ENCODE measurements at places on chromosomes 5 and 9.

DNA sequence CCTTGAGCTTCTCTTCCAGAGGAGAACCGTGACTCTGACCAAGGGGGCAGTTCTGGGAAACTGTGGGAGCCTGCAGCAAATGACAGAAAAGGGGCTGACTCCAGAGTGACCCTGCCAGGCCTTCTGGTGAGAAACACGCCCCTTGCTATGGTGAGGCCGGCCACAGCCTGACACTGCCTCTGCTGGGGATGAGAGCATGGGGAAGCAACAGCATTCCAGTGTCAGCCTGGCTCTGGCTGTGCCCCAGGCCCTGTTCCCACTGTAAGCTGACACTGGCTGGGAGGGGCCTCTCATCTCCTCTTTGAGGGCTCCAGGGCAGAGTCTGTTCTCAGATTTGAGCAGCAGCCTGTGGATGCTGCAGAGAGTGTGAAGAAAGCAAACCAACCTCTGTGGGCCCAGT lies 180.0 kb upstream of the IL12B start:
- no peak for DNase-seq

DNA sequence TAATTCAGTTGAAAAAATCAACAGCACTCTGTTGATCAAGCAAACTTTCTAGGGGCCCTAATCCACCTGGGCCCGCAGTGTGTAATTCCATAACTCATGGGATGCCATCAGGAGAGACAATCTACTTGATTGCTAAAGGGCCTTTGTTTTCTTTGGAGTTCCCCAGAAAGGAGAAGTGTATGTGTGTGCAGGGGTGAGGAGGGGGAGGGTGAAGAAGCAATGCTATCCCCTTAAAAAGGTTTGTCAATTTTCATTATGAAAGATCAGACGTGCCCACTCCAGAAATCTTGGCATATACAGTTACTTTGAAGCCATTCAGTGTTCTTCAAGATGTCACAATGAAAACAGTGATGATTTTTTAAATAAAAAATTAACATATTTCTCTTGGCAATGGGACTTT lies 6.2 kb downstream of the PARP8 start:
- no peak for DNase-seq

GRCh38 chr9:36389590-36389989 lies 10.5 kb downstream of the RNF38 start:
- no peak for DNase-seq

DNA sequence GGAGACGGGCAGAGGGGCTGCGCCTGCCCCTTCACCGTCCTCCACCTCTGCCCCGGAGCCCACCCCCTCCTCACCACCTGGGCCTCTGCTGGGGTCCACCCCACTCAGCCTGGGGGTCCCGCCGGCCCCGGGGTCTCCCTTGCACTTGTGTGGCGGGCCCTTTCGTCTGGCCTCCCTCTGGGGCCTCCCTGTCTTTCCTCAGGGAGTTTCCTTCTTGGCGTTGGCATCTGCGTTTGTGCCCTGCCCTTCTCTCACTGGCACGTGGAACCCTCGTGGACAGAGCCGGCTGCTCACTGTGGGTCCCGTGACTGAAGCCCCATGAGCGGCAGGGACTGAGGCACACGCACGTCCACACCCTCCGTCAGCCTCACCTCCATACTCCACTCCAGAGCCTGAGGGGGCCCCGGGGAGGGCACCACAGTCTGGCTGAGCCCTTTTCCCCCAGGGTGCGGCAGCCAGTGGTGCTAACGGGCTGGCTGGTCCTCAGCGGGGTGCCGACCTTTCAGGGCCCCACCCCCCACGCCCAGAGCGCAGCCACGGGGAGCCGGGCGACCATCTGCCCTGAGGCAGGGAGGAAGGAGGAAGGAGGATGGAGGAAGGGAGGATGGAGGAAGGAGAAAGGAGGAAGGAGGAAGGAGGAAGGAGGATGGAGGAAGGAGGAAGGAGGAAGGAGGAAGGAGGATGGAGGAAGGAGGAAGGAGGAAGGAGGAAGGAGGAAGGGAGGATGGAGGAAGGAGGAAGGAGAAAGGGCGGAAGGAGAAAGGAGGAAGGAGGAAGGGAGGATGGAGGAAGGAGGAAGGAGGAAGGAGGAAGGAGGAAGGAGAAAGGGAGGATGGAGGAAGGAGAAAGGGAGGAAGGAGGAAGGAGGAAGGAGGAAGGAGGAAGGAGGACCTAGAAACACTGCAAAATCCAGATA lies 53.0 kb upstream of the NRARP start:
- DNase-seq: no peak

DNA sequence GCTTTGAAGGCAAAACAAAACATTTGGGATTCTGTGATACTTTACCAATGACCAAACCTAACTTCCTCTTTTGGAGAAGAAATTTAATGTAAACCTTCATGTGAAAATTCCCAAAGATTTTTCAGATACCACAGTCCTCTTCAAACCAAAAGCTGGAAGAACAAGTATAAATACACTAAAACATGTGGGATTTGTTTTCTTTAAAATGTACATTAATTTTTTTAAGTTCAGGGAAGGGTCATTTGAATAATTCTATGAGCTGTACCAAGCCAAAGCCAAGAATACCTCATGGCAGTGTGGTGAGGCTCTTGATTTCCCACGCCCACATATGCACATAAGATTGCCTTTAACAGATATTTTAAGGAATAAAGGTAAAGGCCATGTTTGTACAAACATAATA lies 28.4 kb upstream of the ITGA1 start:
- no peak for DNase-seq

- DNase-seq: no peak
These were observed 1.5 kb upstream of the DEPDC1B start for GRCh38 chr5:60701321-60701968.

GRCh38 chr9:8844549-8844948 lies 1045.0 kb upstream of the DMAC1 start:
- DNase-seq: no peak

DNA sequence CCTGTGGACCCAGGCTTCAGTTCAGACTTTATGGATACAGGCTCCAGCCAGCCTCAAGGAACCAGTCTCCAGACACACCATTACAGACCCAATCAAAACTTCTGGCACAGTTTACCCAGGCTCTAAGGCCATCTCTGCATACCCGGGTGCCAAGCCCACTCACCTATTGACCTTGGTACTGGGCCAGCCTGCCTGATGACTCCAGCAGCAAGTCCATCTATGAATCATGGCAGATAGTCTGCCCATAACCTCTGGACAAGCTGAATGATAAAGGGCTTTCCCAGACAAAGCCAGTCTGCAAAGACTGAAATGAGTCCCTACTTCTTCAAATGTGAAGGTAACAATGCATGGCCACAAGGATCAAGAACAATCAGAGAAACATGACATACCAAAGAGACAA lies 1327.1 kb upstream of the C9orf72 start:
- DNase-seq: no peak

DNA sequence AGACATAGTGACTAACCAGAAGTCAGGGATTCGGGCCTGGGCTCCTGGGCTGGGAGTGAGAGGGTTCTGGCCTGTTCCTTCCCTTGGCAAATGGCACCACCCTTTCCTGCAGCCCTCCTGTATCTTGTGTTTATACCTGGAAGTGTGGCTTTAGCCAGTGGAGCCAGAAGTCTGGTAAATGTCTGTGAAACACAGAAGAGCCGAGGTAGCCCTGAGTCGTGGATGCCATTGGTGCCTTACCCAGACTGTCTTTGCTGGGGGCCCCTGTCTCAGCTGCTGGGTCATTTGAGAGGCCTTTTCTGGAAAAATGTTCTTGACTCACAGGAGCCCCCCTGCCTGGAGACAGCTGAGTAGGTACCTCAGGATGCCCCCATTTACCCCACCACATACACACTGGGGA lies 95.7 kb upstream of the BASP1 start:
- DNase-seq: no peak

DNA sequence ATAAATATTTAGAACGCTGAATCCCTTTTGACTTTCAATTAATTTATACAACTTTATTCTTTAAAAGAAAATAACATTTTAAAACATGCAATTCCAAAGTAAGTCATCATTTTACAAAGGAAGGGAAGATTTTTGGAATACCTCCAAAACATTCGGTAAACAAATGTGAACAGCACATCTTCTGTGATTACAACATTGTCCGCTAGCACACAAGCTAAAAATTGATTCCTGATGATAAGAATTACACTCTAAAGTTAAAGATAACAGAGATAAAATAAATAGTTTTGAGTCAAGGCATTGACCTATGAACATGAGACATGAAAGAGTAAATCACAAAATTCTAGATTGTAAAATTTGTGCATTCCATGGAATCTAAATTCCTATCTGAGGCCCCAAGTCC lies 56.2 kb upstream of the TRAF1 start:
- DNase-seq: no peak

- DNase-seq: no peak
These were observed 367.4 kb upstream of the SMARCA2 start for GRCh38 chr9:1647776-1648175.

DNA sequence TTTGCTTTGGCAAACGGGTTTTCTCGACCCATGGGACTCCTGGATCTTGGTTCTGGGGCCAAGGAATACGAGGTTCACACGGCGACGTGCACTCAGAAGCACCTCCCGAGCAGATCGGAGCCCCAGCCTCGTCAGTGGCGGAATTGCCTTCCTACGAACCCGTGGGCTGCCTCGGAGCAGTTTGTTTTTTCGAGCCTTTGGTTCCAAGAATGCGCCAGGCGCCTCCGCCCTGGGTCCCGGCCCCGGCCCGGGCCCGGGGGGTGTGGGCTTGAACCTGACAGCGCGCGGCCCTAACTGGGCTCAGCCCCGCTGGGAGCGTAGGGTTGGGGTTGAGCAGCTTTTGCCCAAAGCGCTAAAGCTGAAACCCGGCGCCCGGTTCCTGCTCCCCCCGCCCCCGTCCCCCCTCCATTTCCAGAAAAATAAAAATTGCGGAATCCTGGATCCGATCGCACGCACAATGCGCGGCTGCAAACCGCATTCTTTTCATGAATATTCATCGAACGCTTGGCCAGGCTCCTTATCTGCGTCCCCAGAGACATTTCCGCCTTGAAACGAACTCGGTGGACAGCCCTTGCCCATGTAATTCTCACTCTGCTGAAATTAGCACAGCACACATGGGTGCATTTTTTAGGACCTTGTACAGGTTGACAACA lies 1.0 kb downstream of the BASP1 start:
- no peak for DNase-seq

- DNase-seq: peak; percentile 99
These were observed at the start of gene JAKMIP2 for GRCh38 chr5:147782110-147783028. JAKMIP2 (minus strand) TSS chr5:147782728; CDS start chr5:147671806, 110,922 bp downstream.

DNA sequence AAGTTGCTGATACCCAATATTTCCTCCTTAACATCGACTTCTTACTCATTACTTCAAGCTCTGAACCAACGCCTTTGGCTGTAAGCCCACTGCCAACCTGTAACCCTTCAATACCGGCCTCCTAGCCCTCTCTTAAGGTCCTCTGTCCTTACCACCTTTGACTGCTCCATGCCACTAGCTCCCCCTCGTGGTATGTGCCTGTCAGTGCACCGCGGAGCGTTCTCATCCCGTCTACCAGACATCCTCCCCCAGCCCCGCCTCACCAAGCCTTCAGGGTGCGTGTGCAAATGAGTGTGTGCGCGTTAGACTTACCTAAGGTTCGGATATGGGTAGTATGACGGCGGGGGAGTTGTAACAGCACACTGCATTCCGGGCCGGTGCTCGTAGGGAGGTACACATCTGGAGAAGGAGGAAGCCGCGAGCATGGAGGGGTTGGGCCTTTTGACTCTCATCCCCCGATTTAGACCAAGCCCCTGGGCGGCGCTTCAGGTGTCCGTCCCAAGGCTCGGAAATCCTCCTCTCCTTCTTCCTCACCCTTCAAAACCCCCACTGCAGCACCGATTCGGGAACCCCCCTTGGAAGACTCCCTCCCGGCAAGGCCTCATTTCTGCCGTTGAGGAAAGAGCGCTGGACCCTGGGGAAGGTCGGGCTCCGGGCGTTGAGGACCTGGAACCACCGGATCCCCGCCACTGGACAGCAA lies 2.8 kb upstream of the MYORG start:
- DNase-seq: peak; percentile 88

- no peak for DNase-seq
These were observed 89.9 kb downstream of the CTNND2 start for GRCh38 chr5:11814373-11814772.

GRCh38 chr9:32839013-32839885 lies 55.9 kb downstream of the TMEM215 start:
- DNase-seq: no peak

DNA sequence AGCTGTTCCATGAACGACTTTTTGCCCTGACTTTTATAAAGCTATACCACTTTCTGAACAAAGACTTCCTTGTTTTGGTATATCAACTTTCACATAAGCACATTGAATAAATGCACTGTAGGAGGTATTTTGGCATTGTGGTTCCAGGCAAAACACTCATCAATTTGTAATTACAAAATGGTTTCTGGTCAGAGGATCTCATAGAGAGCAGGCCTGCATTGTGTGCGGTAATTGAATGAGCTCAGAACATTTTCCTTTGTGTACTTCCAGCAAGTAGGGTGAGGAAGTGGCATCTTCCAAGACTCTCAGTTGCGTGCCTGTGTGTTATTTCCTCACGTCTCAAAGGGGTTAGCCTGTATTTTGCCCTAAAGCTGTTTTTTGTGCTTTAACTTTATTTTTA lies 89.2 kb downstream of the PDE6A start:
- no peak for DNase-seq

DNA sequence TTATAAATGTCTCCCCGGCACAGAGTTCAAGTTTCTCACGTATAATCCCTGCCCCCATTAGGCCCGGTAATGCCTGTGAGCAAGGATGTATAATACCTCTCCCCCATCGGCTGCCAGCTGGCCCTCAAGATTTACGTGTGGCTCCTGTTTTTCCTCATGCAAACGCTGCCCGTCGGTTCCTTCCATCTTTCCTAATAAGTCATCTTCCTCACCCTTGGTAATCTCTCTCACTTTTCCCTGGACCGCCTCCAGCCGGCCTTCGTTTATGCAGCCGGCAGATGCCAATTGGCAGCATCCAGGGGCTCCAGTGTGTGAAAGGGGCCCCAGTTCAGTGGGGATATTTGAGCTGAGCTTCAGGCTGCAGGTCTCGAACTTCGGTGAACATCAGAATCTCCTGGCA lies 86.5 kb upstream of the NEURL1B start:
- no peak for DNase-seq

- DNase-seq: no peak
These were observed 18.0 kb downstream of the RPS14 start for GRCh38 chr5:150431574-150431973.

- DNase-seq: no peak
These were observed 27.3 kb downstream of the ACO1 start for GRCh38 chr9:32411753-32412152.

GRCh38 chr5:14211818-14212803 lies 69.0 kb downstream of the TRIO start:
- DNase-seq: no peak

DNA sequence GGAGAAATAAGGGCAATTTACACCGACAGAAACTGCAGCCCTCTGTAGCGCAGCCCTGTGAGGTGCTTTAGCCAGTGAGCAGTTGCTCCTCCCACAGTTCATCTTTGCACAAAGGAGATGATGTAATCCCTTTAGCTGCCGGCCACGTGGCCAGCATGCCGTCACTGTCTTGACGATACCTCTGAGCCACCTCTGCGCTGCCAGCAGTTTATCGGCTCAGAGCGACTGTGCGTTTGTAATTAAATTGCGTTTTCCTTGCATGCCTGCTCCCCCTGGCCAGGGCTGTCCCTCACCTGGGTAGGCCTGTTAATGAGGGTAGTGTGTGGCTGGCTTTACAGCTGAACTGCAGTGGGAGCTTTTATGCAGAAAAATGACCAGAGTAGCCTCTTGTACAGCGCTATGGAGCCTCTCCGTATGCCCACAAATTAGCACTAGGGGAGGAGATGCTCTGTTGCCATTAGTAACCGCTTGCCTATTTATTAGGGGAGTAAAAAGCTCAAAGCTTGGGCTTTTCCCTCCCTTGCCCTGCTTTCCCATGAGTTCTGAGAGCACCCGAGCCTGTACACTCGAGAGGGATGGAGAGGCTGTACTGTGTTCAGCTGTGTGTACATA lies 107.0 kb downstream of the TRIO start:
- DNase-seq: peak; percentile 80

GRCh38 chr9:87640385-87640795 lies 85.5 kb upstream of the CTSL start:
- no peak for DNase-seq
